ENCODE measurements at places on chromosomes 16 and 17. TPM values are rescaled to one million over a fixed set of nuclear protein-coding genes. Genes with fewer than 3 reads are reported as not detected.

DNA sequence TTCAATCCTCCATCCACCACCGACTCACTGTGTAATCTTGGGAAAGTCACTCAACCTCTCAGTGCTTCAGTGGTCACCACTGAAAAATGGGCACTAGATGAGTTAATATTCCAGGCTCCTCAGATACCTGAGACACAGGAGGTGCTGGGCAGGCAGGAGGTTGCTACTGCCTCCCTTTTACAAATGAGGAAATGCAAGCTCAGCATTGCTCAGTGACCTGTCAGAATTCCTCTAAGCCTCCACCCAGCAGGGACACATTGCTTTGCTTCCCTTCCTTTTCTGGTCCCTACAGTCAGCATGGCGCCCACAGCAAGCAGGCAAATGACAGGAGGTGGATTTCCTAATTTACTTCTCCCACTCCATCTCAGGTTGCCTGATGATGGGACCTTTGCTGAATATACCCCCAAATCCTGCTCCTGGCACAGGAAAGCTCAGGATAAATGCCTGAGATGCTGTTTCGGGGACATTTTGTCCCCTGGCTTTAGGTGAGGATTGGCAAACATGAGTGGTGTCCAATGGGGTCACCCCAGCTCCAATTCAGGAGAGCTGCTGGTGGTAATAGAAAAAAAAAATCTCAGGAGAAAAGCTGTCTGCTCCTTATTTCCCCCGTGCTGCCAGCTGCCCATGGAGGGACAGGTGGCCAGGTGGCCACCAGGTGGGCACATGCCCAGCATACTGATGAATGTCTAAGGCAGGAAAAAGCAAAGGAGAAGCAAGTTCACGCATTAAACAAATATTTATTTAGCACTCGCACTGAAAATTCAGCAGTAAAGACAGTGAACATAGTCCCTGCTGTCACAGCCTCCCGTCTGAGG lies 5.0 kb upstream of the KRT13 start:
- no peak for DNase-seq

The IRX3 gene
- polyA plus RNA-seq = 24.0 TPM

DNA sequence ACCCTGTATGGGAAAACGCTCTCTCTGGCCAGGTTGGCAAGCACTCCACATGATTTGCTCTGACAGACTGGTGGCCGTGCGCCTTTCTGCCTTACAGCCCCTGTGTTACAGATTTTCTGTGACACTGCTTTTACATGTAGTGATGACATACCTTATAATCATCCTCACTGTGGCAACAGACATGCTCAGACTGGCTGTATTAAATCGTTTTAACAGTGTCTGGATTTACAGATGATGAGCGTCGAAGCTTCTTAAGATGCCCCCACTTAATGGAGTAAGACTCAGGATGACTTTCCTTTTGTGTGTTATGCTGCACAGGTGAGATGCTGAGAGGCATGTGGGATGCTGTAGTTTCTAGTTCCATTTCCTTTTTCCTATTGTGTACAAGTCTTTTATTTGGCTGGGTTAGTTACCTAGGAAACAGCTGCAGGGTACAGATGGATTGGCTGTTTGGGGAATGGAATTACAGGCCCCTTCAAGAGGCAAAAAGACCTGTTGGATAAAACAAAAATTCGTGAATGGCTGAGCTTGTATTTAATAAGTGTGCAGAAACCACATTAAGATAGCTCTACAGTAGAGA lies 20.9 kb upstream of the VWA3A start:
- DNase-seq = no peak

- no peak for DNase-seq
Observed at GRCh38 chr17:17170346-17170985, 35.7 kb downstream of the PLD6 start.
